Lower lobe of right lung (tissue), 2 donors: ENCODE measurements at places on chromosomes 12 and 14. TPM values are rescaled to one million over a fixed set of nuclear protein-coding genes. Genes with fewer than 3 reads are reported as not detected.

DNA sequence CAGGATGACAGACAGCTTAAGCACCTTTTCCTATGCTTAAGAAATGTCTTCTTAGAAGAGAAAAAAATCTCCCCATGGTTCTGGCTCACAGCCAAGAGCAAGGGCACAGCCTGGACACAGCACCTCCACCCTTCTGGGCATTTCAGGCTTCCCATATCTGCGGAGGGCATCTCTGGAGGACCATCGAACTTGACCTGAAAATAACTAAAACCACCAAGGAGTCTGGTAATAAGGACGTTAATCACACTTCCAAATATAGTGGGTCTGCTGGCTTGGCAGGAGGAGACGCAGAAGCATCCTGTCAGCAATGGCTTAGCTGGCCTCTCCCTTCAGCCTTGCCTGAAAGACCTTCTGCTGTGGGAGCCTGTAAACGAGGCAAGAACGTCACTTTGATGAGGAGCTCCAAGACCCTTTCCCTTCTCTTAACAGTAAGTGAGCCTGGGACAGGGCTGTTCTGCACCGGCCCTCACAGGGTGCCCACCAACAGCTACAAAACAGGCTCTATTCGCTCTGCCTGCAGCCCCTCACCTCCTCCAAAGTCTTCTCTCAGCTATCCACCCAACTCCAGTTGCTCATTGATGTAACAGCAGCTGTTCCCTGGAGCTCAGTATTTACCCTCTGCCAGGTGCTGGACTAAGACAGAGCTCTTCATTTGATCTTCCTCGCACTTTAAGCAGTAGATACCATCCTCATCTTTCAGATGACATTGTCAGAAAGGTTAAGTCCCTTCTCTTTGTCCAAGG is 13.2 kb downstream of the SETD3 start:
- H3K27ac ChIP-seq, result no peak overlapping the region
- no peaks in the 10 kb centered on the region for H3K27me3 ChIP-seq
- H3K4me1 ChIP-seq, result peaks cover 13% of the 10 kb centered on the region
- no peak for DNase-seq

MYF5 gene
- total RNA-seq, result not detected

DNA sequence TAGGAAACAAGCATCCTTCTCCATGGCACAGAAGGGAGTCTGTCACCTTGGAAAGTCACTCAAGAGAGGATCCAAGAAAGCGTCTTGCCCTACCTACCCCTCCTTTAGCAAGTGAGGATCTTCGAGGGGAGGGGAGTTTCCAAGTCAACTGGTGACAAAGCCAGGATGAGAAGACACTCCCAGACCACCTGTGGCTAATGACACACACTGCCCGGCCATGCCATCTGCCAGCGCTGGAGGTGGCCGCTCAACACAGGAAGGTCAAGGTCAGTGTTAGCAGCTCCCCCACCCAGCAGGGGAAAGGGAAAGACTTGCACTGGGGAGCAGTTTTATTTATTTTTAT is 41.3 kb downstream of the ELK3 start:
- H3K4me3 ChIP-seq, result no peak overlapping the region

SAMD15 gene
- 2.8 TPM for total RNA-seq

OAS2 gene
- 96.4 TPM for total RNA-seq

LAG3 gene
- total RNA-seq, result 2.1 TPM

PLA2G1B gene
- total RNA-seq, result 42.2 TPM

DNA sequence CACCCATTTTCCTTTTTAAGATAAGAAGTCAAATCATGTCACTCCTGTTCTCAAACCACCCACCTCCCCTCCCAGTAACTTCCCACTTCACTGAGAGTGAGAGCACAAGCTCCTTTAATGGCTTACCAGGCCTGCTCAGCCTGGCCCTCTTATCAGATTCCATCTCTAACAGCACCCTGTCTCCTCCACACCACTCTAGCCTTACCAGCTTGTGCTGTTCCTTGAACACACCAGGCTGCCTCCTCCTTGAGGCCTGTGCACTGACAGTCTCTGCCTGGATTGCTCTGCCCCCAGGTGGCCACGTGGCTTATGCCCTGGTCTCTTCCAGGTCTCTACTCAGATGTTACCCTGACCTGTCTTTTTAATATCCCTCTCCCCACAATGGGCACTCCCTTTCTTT is 40.1 kb upstream of the EVL start:
- H3K27ac ChIP-seq, result no peak overlapping the region
- H3K4me1 ChIP-seq, result peaks cover 20% of the 10 kb centered on the region
- no peaks in the 10 kb centered on the region for H3K27me3 ChIP-seq
- peak; percentile 55 for DNase-seq
- no peak overlapping the region for H3K4me3 ChIP-seq

- H3K36me3 ChIP-seq, result no peaks in the 10 kb centered on the region
- H3K27me3 ChIP-seq, result no peaks in the 10 kb centered on the region
- H3K4me3 ChIP-seq, result no peak overlapping the region
- no peak overlapping the region for H3K27ac ChIP-seq
- peaks cover 14% of the 10 kb centered on the region for H3K4me1 ChIP-seq
- no peak for DNase-seq
Observed at GRCh38 chr12:94128280-94128679, 20.1 kb upstream of the PLXNC1 start.
